ENCODE measurements at places on chromosomes 16 and 17.

- DNase-seq, result peak; percentile 35
Observed at GRCh38 chr16:48164907-48165715, 9.3 kb upstream of the ABCC12 start.

DNA sequence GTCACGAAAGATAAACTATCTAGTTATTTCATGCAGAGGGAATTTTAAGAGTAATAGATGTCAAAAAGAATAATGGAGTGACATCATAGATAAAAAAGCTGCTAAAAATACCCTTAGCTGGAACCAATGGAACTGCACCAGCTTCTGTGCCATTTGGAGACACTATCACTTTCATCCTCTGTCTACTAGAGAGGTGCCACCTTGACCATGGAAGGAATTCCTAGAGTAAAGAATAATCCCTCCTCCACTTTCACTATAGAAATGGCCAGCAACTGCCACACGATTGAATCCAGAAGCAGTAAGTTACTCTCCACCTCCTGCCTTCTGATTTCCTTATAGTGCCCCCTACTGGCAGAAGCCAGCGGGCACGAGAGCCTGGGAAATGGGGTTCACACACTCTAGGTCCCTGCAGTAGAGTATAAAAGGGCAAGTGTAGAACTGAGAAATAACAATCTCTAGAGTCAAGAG is 2.8 kb upstream of the ALDH3A2 start:
- DNase-seq, result peak; percentile 29

DNA sequence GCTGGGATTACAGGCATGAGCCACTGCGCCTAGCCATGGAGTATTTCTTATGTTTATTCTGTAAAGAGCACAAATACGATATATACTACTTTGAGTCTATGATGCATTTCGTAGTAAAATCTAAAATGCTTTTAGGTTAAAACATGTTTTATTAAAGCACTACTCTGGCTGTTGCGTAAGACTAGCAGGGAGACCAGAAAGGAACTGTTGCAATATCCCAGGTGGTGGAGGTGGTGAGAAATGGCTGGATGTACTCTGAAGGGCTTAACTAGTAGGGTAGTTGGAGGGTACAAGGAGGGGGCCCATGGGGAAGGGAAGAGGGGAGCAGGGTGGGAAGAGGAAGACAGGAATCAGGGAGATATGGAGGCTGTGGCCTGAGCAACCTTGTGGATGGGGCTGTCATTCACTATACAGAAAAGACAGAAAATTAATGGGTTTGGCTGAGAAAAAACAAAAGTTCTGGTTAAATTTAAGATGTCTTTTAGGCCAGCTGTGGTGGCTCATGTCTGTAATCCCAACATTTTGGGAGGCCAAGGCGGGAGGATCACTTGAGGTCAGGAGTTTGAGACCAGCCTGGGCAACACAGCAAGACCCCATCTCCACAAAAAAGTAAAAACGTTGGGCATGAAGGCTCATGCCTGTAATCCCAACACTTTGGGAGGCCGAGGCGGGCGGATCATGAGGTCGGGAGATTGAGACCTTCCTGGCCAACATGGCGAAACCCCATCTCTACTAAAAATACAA is 35.8 kb downstream of the ST3GAL2 start:
- DNase-seq, result no peak

- no peak for DNase-seq
Observed at GRCh38 chr17:17191346-17191792, 14.8 kb downstream of the PLD6 start.

GRCh38 chr17:74971842-74972106 is 785 bp downstream of the HID1 start:
- no peak for DNase-seq

GRCh38 chr16:75746359-75746758 is 20.1 kb upstream of the CPHXL start:
- no peak for DNase-seq

GRCh38 chr16:58507195-58507962 is 7.4 kb downstream of the NDRG4 start:
- no peak for DNase-seq

DNA sequence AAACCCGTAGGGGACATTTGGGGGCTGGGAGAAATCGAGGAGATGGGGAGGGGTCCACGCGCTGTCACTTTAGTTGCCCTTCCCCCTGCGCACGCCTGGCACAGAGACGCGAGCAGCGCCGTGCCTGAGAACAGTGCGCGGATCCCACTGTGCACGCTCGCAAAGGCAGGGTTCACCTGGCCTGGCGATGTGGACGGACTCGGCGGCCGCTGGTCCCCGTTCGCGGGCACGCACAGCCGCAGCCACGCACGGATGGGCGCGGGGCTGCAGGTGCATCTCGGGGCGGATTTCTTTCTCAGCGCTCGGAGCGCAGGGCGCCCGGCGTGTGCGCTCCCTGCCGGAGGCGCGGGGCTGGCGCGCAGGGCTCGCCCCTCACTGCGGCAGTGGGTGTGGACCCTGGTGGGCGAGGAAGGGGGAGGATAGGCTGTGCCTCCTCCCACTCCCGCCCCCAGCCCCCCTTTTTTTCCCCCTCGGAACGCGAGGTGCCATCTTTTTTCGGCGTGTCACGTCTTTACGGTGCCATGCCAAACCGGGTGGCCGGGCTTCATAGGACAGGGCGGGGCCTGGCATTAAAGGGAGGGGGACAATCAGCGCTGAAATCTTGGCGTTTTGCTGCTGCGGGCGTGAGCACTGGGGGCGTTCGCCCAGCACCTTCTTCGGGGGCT is 1.1 kb downstream of the MAPT start:
- peak; percentile 60 for DNase-seq

GRCh38 chr17:64151016-64151368 is 21.0 kb upstream of the ERN1 start:
- DNase-seq, result no peak

- no peak for DNase-seq
Observed at GRCh38 chr17:29787995-29788394, 142.0 kb downstream of the SSH2 start.

DNA sequence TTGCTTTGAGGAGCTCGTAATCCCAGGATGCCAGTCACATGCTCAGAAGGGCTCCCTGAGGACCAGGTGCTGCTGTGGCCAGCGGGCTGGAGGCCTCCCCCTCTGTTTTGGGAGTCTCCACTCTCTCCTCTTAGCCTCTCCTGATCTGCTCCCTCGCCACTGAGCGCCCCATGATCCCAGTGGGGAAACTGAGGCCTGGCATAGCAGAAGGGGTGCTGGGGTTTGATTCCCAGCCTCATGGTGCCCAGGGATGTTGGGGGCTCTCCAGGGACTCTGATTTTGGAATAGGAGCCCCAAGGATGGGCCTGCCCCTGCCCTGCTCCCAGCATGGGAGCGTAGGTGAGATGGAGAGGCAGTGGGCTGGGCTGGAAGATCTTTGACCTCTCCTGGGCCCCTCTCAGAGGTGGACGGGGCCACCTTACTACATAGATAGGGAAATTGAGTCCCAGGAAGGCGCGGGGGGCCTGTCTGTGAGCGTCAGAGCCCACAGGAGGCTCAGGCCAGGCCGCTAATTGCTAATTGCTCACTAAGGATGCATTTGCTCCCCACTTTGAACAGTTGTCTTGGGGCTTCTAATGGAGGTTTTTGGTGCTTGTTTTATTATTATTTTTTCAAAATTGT is 525 bp upstream of the ADCY7 start:
- no peak for DNase-seq

GRCh38 chr16:2260250-2260649 is 7.7 kb downstream of the RNPS1 start:
- no peak for DNase-seq

DNA sequence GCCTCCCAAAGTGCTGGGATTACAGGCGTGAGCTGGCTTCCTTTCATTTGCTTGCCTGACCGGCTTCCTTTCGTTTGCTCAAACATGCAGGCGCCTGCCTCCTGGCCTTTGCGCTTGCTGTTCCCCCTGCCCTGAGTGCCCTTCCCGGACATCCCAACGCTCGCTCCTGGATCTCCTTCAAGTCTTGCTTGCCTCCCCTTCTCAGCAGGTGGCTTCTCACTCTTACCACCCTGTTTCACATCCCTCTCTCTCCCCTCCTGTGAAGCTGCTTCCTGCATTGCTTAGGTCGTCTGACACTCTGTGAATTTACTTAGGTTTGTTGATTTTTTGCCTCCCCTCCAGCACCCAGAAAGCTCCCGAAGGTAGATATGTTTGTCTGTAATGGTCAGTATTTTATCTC is 25.6 kb upstream of the NDRG4 start:
- DNase-seq, result no peak

DNA sequence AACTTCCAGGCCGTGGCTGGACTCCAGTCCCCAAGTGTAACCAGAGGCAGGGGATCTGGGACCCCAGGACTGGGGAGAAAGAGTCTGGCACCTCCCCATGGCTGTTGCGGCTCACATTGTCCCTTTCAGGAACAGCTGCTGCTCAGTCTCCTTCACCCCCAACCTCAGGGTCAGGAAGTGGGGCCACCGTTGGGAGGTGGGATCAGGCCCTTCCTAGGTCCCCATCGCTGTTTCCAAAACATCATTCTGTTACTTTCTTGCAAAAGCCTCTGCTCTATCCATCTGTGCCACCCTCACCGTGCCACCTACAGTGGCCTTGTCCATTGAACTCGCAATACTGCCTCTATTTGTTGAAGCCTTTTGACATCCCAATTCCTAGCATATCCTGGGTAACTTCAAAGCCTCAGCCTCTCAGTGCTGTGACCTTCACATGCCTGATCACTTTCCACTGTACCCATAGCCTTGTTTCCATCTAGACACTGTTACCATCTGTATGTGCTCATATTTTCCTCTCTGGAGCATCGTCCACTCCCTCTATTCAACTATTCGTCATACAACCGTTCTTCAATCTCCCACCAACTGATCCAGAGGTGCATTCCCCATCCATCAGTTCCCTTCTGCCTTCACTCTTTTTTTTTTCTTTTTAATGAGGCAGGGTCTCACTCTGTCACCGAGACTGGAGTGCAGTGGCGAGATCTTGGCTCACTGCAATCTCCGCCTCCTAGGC is 15.0 kb upstream of the SRCIN1 start:
- no peak for DNase-seq

- DNase-seq, result no peak
Observed at GRCh38 chr16:17037499-17037898, 433.3 kb downstream of the XYLT1 start.

GRCh38 chr17:17042384-17042736 is at the start of gene MPRIP:
MPRIP (plus strand) TSS chr17:17042457; CDS start chr17:17042849, 392 bp downstream.
- DNase-seq, result no peak

- DNase-seq, result peak; percentile 73
Observed at GRCh38 chr16:56932721-56933619, 1.0 kb downstream of the HERPUD1 start.

GRCh38 chr17:68296217-68297191 is 5.2 kb downstream of the ARSG start:
- no peak for DNase-seq

DNA sequence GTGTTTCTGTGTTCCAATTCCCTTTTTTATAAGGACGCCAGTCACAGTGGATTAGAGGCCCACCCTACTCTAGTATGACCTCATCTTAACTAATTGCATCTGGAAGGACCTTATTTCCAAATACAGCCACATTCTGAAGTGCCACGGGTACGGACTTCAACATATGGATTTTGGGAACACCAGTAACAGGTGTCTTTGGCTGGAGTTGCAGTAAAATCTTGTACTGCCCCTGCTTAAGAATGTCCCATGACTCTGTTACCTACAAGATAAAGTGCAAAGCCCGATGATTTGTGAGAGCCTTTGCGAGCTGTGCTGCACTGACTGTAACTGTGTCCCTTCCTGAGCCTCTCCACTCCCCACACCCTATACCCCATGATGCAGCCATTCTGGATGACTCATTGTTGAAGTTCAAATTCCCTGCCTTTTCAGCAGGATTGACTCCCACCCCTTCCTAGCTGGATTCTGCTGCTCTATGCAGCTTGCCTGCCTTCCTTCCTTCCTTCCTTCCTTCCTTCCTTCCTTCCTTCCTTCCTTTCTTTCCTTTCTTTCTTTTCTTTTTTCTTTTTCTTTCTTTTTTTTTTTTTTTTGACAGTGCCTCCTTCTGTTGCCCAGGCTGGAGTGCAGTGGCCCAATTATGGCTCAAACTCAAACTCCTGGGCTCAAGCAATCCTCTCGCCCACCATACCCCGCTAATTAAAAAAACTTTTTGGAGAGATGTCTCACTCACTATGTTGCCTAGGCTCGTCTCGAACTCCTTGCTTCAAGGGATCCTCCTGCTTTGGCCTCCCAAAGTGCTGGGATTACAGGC is 2.1 kb downstream of the HCRT start:
- DNase-seq, result no peak

DNA sequence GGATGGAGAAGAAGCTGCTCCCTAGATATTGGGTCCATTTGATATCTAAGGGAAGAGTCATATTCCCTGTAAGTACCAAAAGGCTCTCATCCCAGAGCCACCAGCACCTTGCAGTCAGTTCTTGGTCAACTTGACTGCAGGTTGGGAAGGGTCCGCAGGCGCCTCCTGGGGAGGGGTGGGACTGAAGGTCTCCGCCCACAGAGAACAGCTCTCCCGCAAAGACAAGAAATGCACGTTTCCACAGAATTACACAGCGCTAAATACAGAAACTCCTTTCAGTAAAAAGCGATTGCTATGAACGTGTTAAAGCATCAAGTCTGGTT is 864 bp upstream of the CTCF start:
- DNase-seq, result no peak

GRCh38 chr17:82110298-82110697 is 12.3 kb upstream of the FASN start:
- DNase-seq, result no peak

DNA sequence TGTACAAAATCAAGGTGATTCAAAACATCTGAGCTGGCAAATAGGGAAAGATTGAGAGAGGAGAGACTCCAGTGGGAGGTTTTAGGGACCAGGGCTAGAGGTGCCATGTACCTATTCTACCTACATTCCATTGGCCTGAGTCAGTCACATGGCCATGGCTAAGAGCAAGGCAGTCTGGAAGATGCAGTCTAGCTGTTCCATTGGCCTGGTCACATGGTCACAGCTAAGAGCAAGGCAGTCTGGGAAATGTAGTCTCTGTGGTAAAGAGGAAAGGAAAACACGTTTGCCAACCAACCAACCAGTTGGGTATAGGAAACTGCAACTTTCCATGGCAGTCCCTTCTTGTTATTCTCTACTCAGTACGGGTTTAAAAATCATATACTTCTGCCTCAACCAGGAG is 369.1 kb downstream of the XYLT1 start:
- DNase-seq, result no peak

GRCh38 chr17:74015990-74016389 is 187.5 kb upstream of the RPL38 start:
- DNase-seq, result no peak

DNA sequence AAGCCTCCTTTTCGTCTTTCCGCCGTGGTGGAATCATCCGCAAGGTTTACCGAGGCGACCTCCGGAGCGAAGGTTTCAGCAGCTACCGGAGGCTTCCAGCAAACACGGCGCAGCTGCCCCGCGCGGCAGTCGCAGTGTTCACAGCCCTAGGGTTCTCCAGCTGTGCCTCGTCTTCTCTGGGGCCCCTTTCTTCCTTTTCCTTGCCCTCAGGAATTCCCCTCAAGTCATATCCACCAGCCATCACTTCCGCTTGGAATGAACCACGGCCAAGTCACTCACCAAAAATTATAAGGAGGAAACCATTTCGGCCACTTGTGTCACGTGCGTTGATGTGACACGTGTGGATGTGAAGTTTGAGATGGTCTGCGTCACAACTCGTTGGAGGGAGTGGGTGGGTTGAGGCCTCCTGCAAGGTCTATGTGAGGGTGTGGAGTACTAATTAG is 636 bp upstream of the ERN1 start:
- no peak for DNase-seq

Data from muscle of back (tissue), 13 donors.